ENCODE measurements at places on chromosomes 5 and 9.

GRCh38 chr9:111922324-111923013 is 25.9 kb downstream of the UGCG start:
- DNase-seq, result no peak

GRCh38 chr5:148267962-148268361 is 632 bp upstream of the SPINK13 start:
- DNase-seq, result no peak

DNA sequence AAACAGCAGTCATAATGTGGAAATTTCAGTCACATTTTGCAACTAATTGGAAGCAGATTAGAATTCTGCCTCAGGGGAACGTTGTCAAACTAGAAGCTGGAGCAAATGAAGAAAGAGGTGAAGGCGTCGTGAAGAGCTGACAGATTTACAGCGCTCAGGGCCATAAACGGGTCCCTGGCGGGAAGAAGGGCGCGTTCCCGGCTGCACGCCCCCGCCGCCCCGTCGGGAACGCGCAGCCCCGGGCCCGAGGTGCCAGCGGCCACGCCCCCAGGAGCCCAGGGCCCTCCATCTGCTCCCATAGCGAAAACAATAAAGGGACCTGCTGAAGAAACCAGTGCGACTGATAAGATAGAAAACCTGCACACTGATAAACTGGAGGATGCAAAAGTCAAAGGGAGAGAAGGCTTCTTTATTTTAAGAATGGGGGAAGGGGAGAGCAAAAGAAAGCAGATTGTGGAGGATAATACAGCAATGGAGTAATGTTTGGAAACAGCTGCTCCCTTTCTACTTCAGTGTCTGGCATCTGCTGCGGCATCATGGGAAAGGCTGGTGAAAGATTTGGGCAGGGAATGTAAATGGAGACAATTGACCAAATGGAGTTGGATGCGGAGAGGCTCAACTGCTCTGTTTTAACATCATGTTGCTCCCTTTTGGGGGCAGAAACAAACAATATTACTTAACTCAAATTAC is 11.1 kb downstream of the ZNF608 start:
- peak; percentile 40 for DNase-seq

- DNase-seq, result no peak
Measured at GRCh38 chr5:9009931-9010651, 535.8 kb downstream of the SEMA5A start.

- DNase-seq, result peak; percentile 47
Measured at GRCh38 chr9:100472788-100473275, at the start of gene TMEFF1. TSS of gene TMEFF1 (plus strand) at chr9:100473149. CDS start at chr9:100473545, 396 bp downstream.

GRCh38 chr9:71793386-71794105 is 25.2 kb upstream of the CEMIP2 start:
- no peak for DNase-seq

DNA sequence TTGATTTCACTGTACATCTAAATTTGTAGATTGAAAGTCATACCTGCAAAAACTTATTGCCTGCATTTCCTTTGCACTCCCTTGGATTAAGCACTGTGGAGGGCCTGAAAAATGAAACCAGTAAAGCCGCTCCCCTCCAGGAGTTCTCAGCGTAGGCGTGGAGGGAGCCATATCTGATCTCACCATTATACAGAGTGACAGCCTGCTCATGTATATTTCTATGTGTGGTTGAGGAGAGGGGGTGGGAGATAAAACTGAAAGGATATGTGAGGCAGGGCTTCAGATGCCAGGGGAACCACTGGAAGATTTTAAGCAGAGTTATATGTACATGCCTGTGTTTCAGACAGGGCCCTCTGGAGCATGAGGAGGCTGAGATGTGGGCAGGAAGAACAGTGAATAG is 303.0 kb downstream of the MSX2 start:
- no peak for DNase-seq

DNA sequence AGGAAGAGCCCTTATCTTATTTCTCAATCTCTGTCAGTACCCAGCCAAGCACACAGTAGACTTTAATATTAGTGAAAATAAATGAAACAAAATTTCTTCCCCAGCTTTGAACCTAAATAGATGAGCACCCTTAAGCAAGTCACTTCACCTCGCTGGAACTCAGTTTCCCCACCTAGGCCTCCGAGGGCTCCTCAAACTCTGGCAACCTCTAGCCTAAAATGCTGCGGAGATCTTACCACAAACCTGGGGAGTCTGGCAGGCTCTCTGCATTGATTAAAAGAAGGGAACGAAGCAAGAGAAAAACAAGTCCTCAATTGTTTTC is 326 bp downstream of the RIGI start:
- DNase-seq, result no peak

- no peak for DNase-seq
Measured at GRCh38 chr9:70672161-70672649, 257.7 kb upstream of the KLF9 start.
